ENCODE measurements at places on chromosomes 5 and 9.

DNA sequence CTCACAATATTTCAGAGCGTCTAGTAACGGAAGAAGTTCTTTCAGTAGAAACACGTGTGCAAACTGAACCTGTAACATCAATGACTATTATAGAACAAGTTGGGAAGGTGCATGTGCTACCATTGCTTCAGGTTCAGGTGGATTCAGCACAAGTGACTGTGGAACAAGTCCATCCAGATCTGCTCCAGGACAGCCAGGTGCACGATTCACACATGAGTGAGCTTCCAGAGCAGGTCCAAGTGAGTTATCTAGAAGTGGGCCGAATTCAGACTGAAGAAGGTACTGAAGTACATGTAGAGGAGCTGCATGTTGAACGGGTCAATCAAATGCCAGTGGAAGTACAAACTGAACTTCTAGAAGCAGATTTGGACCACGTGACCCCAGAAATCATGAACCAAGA lies 17.4 kb upstream of the NIM1K start:
- no peak for DNase-seq

DNA sequence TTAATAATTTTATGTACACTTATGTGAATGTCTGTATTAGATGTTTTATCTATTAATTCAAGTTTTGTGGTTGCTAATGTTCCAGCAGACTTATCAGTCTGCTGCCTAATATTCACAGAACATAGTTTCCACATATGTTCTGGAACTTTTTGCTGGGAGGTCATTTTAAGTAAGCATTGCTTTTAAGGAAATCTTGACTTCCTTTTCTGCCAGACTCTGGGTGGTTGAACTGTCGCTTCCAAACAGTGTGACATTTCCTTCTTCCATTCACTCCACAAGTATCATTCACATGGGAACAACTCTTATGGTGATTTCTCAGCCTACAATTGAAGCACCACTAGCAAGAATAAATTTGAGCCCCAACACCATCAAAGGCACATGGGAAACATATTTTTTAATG lies 82.9 kb downstream of the PLCXD3 start:
- DNase-seq = no peak

- no peak for DNase-seq
These were observed 206.7 kb downstream of the ARHGAP26 start for GRCh38 chr5:142976861-142977260.

DNA sequence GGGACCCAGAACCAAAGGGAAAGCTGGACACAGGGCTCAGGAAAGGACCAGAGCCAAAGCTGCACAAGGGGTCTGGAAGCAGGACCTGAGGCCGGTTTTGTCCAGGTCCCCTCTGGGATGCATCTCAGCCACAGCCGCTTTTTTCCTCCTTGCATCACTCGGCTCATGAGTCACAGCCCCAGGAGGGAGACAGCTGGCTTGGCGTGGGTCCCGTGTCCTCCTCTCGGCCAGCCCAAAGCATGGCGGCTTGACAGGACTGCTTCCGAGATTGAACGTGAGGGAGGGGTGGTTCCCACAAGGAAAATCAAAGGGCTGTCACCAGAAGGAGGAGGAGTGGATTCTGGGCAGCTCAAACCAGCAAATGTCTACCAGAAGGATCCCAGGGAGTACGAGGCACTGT lies 56.7 kb upstream of the CPLX2 start:
- no peak for DNase-seq

GRCh38 chr9:68896486-68896885 lies 117.4 kb downstream of the PRKACG start:
- no peak for DNase-seq

Data from stimulated activated CD4-positive, alpha-beta T cell treated with anti-CD3 and anti-CD28 coated beads, Interleukin-1b, Interleukin-23, amount 100 ng/mL, for 4 hours (primary cell).